ENCODE measurements at places on chromosomes 5 and 9.
A peak's percentile ranks its signal among the peaks of the same experiment; 100 is the strongest.

DNA sequence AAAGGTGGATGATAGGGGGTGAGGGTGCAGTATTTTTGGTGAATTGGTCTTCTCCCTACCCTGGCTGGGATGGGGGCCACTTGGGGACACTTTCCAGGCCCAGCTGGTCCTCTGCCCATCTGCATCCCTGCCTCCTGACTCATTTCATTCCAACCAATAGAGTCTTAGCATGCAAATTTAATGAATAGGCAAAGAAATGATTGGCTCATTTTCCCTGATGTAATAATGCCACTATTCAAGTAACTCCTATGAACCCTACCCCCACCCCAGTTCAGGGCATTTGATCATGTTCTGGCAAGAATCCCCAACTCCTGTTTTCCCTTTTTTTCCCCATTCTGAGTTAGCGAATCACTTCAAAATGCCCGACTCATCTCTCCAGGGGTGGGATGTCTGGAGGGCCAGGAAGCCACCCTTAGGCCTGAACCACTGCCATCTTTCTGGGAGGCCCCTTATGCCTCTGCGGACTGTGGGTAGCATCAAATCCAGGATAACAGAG lies 56.7 kb downstream of the PCDH1 start:
- no peak overlapping the region for H3K4me3 ChIP-seq
- DNase-seq = peak; percentile 81
- no peaks in the 10 kb centered on the region for H3K27me3 ChIP-seq
- peaks cover 23% of the 10 kb centered on the region for H3K4me1 ChIP-seq
- H3K36me3 ChIP-seq = no peaks in the 10 kb centered on the region

GRCh38 chr5:19270153-19270552 lies 717.8 kb downstream of the CDH18 start:
- no peak overlapping the region for H3K4me3 ChIP-seq
- no peaks in the 10 kb centered on the region for H3K36me3 ChIP-seq
- no peak for DNase-seq
- no peaks in the 10 kb centered on the region for H3K27me3 ChIP-seq
- H3K27ac ChIP-seq = no peak overlapping the region
- H3K4me1 ChIP-seq = no peaks in the 10 kb centered on the region

- H3K36me3 ChIP-seq = no peaks in the 10 kb centered on the region
- H3K4me3 ChIP-seq = no peak overlapping the region
- no peak overlapping the region for H3K27ac ChIP-seq
- H3K4me1 ChIP-seq = no peaks in the 10 kb centered on the region
These were observed 8.6 kb upstream of the SLC12A2 start for GRCh38 chr5:128074953-128075352.

- DNase-seq = peak; percentile 79
- H3K4me1 ChIP-seq = no peaks in the 10 kb centered on the region
- H3K27me3 ChIP-seq = peaks cover 44% of the 10 kb centered on the region
- H3K27ac ChIP-seq = no peak overlapping the region
These were observed 16.1 kb upstream of the NEUROG1 start for GRCh38 chr5:135551593-135552447.

GRCh38 chr5:3027866-3028635 lies 276.6 kb upstream of the IRX2 start:
- no peaks in the 10 kb centered on the region for H3K4me1 ChIP-seq
- DNase-seq = no peak
- no peak overlapping the region for H3K27ac ChIP-seq
- no peaks in the 10 kb centered on the region for H3K36me3 ChIP-seq
- no peaks in the 10 kb centered on the region for H3K27me3 ChIP-seq
- no peak overlapping the region for H3K4me3 ChIP-seq

- H3K27me3 ChIP-seq = no peaks in the 10 kb centered on the region
- H3K27ac ChIP-seq = no peak overlapping the region
- no peak overlapping the region for H3K4me3 ChIP-seq
- no peak for DNase-seq
These were observed 71.4 kb downstream of the LRSAM1 start for GRCh38 chr9:127522727-127523126.
